ENCODE measurements at places on chromosomes 4 and X.

GRCh38 chrX:101287402-101287801 is 3.7 kb downstream of the TAF7L start:
- DNase-seq: peak; percentile 42

- DNase-seq: no peak
These were observed 40.0 kb downstream of the NSUN7 start for GRCh38 chr4:40789771-40790170.

GRCh38 chr4:161393602-161394001 is 770.2 kb downstream of the FSTL5 start:
- no peak for DNase-seq

DNA sequence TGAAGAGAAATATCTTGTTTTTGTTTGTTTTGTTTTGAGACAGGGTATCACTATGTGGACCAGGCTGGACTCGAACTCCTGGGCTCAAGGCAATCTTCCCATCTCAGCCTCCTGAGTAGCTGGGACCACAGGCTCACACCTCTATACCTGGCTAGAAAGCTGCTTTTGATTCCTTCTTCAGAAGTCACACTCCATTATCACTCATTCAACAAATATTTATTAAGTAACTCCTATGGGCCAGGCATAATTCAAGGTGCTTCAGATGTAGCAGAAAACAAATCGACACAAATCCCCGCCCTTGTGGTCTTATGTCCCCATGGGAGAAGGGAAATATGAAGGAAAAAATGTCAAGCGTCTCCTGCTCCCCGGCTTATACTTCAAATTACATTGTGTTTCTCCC is 72.6 kb upstream of the DHX15 start:
- DNase-seq: no peak

- no peak for DNase-seq
These were observed 183.8 kb upstream of the VCX3A start for GRCh38 chrX:6718766-6719165.

DNA sequence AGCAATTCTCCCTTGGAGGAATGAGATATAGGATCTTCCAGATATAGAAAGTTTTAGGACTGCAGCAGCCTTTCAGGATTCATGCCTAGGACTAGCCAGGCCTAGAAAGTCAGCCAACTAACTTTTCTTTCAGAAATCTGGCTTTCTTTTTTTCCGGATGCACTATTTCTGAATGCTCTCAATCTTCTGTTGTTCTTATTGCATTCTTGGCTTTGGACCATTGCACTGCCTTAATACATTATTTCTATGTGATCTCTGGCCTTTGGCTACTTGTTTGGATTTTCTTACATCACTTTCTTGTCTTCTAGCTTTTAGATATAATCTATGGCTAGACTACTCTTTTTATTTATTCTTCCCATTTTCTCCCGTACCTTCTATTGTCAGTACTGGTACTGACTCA is 813.1 kb upstream of the HTR2C start:
- DNase-seq: peak; percentile 15

DNA sequence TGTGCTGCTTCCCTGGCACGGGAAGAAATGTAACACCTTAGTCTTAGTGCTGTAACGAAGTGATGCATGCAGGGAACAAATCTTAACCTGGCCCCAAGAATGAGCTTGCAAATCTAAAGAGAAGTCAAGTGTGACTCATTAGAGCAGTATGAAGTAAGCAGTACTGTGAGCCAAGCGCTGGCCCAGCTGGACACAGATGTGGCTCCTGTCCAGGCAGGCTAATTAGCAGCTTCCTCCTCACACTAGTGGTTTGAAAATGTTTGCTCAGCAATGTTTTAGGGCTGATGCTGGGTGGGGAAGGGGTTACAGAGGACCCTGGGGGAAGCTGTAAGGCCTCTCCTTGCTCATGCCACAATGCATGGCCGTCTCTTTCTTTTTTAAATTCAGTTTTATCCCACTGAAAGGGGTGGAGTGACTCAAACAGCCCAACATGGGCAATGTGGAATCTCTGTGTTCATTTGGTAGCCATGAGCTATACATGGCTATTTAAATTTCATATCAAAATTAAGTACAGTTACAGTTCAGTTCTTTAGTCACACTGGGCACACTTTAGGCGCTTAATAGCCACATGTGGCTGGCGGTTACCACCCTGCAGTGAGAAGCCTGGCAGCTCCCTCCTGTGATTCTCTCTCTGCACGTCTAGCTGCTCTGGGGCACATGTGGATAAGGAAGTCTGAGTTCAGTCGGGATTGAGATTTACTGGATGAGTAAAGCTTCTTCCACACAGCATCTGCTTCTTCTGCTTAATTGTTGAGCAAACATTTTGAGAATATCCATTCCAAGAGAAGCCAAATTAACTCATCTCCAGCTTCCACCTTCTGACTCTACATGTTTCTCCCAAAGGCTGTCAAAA is 48.8 kb downstream of the MAP7D2 start:
- DNase-seq: peak; percentile 85

- peak; percentile 47 for DNase-seq
These were observed 16.5 kb downstream of the RXFP1 start for GRCh38 chr4:158538176-158538575.

- DNase-seq: peak; percentile 92
These were observed 544.0 kb upstream of the AMOT start for GRCh38 chrX:113384628-113385027.

GRCh38 chr4:125511715-125512114 is 197.0 kb downstream of the FAT4 start:
- DNase-seq: no peak

- DNase-seq: no peak
These were observed 15.0 kb upstream of the ENAM start for GRCh38 chr4:70613306-70614183.

- DNase-seq: peak; percentile 90
These were observed 41.4 kb upstream of the MAGEA4 start for GRCh38 chrX:151871244-151871643.

DNA sequence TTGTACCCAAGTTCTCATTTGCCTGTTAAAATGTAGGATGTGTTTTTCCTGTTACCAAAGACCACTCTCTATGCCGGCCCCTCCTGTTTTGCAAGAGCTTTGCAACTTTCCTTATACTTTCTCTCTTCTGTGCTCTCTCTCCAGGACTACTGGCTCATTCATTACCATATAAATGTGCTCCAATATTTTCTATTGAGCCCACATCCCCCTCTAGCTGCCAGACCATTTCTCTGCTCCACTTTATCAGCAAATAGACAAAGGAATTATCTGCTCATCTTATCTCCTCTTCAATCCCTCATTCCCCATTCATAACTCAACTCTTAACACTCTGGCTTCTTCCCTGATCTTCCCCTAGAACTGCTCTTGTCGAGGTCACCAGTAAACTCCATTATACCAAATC is 33.6 kb downstream of the RPGR start:
- DNase-seq: peak; percentile 6

DNA sequence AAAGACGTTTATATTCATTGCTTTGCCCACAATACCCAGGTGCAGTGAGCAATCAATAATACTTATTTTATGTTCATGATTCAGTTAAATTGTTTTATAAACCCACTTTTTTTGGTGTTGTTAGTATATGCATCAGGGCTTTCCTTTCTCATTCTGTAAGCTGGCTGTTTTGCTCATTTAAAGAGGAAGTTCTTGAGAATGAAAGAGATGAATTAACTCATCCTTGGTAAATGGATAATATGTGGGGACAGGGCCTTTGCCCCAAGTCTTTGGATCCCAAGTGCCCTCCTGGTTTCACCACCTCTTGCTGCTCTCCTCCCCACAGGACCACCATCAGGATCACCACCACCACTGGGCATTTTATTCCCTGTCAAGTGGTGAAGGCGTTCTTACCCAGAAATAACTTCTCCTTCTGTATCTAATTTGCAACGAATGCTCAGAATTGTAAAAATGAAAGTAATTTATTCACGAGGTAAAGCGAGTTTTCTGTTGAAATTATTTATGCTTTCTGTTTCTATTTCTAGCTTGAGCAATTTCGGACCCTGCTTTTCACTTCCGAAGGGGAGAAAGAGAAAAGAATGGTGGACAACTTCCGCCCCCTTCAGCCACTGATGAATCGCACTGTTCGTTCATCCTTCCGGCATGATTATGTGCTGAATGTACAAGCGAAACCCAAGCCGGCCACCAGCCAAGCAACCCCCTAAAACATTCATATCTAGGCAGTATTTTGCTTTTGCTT is 8.2 kb upstream of the ZRSR2 start:
- DNase-seq: no peak

GRCh38 chr4:7350396-7350795 is 84.3 kb downstream of the PSAPL1 start:
- no peak for DNase-seq

- DNase-seq: no peak
These were observed 41.9 kb upstream of the NSG1 start for GRCh38 chr4:4344915-4345527.

GRCh38 chr4:74934888-74935287 is 2.0 kb downstream of the PARM1 start:
- DNase-seq: no peak

GRCh38 chr4:59258002-59258401 is 1942.1 kb upstream of the ADGRL3 start:
- DNase-seq: no peak

DNA sequence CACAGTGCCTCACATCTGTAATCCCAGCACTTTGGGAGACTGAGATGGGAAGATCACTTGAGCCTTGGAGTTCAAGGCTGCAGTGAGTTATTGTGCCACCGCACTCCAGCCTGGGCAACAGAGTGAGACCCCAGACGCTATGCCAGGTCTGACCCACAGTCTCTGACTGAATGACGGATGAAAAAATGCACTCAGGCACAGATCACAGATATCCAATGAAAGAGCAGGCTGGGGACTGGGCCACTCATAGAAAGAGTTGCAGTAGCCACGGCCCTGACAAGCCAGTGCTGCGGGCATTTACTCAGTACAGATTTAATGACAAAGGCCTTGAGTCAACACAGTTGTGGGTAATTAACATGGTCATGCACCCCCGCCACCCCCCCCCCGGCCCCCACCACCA is 22.7 kb downstream of the NUDT6 start:
- DNase-seq: no peak

- DNase-seq: no peak
These were observed 24.2 kb downstream of the ATP5ME start for GRCh38 chr4:649751-650310.

DNA sequence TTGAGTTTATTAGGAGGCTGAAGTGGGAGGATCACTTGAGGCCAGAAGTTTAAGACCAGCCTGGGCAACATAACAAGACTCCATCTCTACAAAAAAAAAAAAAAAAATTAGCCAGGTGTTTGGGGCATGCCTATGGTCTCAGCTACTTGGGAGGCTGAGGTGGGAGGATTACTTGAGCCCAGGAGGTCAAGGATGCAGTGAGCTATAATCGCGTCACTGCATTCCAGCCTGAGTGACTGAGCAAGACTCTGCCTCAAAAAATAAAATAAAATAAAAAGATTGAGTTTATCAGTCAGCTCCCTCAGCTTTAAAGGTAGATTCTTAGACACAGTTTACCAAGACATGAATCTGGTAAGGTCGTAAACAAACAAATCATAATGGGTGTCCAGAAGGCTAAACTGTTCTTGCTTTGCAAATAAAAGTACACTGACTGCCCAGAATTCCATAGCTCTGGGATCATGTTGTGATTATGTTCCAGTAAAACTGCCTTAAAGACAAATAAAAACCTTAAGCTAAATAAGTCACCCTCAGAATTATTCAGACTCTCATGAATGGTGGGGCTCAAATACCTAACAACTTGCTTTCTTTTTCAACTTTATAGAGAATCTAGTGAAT is 18.7 kb downstream of the APOO start:
- no peak for DNase-seq

GRCh38 chr4:48668254-48669017 is 111.6 kb downstream of the FRYL start:
- DNase-seq: no peak

Measured in fibroblast of upper back skin (primary cell).